Adipocyte (in vitro differentiated cells): ENCODE measurements at places on chromosomes 13 and 19.

- DNase-seq = peak; percentile 79
Observed at GRCh38 chr19:1503089-1503924, 9.5 kb downstream of the ADAMTSL5 start.

DNA sequence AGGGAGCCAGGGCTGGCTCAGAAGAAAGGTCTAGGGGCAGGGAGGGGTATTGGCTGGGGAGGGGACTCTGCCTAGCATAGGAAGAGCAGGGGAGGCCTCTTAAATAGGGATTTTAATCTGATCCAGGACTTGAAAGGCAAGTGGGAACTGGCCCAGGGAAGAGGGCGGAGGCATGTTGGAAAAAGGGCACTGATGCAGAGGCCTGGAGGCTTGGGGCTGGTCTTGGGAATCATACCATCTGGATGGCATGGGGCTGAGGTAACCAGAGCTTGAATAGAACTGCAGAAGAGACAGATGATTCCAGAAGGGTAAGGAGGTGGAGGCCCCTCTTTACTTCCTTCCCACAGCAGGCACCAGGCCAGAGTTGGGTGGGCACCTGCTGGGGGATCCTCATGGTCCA lies 29.1 kb downstream of the CERS4 start:
- DNase-seq = no peak

- DNase-seq = no peak
Observed at GRCh38 chr13:41928323-41928722, 32.6 kb downstream of the VWA8 start.

GRCh38 chr13:80555796-80556678 lies 215.1 kb upstream of the SPRY2 start:
- DNase-seq = no peak

DNA sequence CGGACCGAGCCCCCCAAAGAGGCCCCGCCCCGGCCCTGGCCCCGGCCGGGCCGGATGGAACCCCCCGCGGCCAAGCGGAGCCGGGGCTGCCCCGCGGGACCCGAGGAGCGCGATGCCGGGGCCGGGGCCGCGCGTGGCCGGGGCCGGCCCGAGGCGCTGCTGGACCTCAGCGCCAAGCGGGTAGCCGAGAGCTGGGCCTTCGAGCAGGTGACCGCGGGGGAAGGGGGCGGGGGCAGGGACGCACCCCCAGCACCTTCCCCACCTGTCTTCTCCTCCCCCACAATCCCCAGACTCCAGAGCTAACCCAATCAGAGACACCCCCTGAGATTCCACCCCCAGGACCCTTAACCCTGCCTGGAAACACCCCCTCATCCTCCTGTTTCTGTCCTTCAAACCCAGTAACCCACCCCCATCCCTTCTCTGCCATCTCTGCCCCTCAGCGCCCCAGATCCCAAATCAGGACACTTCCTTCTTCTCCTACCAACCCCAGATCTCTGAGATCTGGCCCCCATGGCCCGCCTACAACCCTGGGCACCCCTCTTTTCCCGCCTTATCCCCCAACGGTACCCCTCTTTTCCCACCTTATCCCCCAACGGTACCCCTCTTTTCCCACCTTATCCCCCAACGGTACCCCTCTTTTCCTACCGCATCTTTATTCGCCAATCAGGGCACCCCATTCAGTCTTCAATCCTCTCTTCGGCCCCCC lies 505 bp downstream of the ZSWIM4 start:
- no peak for DNase-seq

DNA sequence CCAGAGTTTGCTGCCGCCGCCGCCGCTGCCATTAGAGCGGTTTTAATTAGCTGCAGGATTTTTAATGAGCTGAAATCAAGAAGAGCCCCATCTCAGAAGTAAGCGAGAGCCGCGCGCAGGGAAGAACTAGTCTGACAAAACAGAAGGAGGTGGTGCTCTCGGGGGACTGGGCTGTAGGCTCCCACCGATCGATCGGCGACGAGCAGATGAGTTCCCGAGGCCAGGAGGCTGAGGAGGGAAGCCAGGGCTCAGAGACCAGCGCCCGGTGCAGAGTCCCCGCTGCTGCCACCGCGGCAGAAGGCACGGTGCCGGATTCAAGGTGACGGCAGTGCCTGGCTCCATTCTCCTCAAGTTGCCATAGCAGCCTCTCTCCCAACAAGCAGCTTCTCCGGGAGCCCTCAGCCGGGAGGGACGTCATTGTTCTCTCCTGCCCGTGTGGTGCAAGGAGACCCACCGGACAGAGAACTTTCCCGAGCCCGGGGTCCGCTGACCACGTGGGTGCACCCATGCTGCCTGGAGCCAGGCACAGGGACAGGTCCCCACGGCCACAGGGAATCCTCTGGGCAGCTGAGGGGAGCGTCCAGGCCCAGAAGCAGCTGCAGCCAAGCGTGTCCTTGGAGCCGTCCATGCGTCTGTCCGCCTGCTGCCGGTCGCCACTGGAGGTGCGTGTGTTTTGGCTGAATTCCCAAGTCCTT lies 62.9 kb downstream of the CHST8 start:
- DNase-seq = no peak

DNA sequence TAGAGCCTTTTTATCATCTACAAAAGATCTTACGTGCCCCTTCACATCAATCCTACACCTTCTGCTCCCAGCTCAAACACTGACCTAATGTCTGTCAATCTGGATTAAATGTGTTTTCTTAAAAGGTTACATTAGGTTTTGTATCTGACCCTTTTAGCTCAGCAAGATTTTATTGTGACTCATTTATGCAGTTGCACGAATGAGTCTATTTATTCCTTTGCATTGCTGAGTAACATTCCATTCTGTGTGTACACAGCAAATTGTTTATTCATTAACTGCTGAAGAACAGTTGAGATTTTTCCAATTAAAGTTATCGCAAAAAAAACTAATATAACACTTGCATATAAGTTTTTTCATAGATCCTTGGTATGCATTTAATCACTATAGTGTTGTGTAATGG lies 253.9 kb upstream of the GPC6 start:
- no peak for DNase-seq

- DNase-seq = peak; percentile 48
Observed at GRCh38 chr13:98937911-98938381, 39.9 kb downstream of the DOCK9 start.

DNA sequence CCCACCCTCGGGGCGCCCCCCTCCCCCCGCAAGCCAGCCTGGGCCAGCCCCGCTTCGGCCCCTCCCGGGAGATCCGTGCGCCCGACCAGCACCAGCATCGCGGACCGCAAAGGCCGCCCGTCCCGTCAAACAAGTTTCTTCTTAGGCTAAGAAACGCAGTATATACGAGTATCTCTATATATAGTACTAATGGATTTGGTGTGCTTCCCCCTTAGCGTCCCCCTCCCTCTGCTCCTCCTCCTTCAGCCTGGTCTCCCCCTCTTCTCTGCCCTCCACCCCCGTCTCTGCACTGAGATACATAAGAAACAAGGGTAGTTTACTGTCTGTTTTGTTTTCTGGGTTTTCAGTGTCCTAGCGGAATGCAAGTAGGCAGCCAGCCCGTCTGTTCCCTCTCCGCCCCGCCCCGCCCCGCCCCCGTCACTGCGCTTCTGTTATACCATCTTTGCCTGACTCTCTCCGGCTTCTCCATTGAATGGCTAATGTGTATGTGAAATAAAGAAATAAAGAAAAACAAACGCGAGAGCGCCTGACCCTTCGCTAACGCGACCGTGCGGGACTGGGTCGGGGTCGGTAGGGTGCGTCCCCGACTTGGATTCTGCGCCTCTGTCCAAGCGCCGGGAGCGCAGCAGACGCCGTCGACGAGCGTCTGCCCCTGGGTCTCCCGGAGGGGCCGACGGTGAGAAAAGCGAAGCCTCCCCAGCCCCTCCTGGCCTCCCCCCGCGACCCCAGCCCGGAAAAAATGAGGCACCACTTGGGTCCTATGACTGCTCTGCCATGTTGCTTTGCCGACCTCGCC lies 4.2 kb downstream of the LYL1 start:
- DNase-seq = no peak

DNA sequence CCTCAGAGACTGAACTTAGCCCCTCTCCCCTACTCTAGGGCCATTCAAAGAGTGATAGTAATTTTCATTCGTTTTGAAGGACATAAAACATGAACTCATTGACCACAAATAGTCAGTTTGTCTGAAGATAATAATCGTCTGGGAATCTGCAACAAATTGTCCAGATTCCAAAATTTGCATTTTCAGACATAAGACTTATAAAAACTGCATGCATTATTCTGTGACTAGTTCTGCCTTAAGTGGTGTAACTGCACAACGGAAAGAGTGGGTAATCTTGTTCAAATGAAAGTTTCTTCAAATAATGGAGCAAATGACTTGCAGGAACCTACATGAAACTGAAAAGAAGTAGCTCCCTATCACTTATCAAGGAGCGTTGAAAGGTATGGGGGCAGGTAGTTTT lies 8.4 kb downstream of the CSNK1A1L start:
- DNase-seq = no peak

DNA sequence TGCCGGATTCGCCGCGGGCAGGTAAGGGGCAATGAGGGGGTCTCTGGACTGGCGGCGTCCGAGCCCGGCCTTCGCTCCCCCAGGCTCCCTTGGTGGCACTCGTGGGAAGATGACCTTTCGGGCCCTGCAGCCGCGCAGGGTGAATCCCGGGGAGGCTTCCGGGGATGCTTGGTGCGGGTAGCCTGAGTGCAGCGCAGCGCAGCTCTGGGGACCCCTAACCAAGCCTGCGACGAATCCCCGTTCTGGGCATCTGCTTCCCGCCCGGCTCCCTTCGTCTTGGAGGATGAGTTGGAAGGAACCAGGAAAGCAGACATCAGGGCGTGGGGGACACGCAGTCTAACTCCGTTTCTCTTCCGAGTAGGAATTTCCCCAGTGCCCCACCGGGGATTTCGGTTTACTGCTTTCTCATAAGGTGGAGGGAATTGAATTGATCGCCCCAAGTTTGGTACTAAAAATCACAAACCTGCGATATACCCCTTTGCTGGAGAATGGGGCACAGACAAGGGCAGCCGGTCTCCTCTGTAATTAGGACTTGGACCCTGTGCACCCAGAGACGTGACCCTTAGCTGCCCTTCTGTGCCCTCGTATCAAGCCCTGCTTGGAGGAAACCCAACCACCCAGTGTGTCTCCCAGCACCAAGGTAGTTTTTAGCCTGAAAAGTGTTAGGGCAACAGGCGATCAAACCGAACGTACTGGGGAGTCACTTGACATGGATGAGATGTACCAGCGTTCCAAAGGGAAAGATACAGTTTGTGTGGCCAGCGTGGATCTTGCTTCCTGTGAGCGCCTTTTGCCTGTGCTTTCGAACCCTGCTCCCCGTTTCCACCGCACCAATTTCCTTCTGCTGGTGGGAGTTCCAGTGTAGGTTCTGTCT lies 1.0 kb downstream of the GPC5 start:
- no peak for DNase-seq

DNA sequence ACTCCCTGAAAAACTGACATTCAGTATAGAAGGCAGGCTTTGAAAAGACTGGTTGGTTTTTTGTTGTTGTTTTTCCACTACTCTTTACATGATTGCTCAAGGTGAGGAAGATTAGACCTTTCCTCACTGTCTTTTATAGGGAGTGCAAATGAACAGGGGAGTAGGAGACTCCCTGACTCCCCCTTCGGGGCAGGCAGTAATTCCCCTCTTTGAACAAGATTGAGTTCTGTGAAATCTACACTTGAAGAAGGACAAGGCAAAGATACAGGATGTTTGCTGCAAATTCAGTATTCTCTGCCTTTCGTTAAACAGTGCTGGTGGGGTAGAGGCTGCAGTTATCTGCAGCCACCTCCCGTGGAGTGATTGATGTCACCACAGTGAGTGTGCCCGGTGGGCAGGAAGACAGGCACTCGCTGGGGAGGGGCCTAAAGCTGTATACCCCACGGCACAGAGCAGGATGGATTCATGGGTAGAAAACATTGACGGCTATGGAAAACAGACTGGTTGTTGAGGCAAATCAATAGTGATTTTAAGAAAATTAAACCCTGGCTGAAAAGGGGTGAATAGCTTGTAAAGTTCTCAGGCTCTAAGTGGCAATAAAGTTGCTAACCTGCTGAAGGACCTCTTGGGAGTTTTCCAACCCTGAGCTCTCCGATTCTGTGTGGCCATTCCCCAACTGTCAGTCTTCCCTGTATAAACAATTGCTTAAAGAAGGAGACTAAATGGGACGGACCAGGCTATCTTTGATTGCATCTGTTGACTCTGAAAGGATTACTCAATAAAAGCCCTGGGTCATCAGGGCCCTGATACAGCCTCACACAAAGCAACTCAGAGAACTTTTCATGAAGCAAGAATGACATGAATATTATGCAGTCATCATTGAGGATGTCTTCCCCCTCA lies 308.3 kb downstream of the TBC1D4 start:
- DNase-seq = no peak

DNA sequence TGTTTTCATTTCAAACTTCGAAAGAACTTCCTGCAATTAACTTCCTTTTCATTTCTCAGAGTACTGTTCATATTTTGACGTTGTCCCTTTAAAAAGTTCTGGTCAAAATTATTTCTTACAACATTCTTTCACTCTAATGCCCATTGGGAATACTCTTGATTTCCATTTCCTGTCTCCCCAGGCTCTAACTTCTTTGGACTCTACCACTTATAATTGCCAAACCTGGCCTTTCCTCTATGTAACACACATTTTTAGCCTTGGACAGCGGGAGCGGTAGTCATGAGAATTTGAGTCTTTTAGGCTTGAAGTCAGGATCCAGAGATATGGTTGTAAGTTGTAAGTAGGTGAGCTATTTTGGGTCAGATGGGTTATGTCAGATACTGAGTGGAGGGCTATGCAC lies 163.5 kb upstream of the SPRY2 start:
- no peak for DNase-seq

- peak; percentile 76 for DNase-seq
Observed at GRCh38 chr19:703651-704446, 4.9 kb upstream of the PALM start.

DNA sequence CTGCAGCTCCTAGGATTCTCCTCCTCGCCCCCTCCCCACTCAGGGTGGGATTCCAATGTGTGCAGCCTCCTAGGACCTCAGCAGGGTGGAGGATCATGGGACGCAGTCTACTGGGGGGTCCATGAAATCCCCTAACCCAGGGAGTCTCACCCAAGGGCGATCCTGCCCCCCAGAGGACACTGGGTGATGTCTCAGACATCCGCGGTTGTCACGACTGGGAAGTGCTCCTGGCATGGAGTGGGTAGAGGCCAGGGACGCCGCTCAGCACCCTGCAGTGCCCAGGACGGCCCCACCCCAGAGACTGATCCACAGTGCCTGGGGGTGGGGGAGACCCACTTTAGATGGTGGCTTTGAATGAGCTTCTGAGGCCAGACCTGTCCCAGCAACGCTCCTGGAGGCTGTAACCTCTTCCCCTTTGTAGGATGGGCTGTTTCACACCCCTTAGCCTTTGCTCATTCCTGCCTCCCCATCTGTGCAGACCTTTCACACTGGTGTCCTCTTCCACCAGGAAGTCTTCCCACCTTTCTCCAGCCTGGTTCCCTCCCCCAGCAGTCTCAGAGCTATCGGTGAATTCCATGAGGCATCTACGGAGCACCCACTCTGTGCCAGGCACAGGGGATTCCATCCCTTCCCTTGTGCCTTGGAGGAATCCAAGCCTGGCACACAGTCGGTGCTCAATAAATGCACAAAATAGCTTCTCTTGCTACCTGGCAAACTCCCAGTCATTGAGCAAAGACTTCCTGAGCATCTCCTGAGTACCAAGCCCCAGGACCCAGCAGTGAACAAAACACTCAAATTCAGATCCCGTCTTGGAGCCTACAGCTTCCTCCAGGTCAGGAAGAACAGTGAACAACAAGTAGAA lies 10.5 kb downstream of the SMIM24 start:
- no peak for DNase-seq
